ENCODE measurements at places on chromosomes 5 and 9.

DNA sequence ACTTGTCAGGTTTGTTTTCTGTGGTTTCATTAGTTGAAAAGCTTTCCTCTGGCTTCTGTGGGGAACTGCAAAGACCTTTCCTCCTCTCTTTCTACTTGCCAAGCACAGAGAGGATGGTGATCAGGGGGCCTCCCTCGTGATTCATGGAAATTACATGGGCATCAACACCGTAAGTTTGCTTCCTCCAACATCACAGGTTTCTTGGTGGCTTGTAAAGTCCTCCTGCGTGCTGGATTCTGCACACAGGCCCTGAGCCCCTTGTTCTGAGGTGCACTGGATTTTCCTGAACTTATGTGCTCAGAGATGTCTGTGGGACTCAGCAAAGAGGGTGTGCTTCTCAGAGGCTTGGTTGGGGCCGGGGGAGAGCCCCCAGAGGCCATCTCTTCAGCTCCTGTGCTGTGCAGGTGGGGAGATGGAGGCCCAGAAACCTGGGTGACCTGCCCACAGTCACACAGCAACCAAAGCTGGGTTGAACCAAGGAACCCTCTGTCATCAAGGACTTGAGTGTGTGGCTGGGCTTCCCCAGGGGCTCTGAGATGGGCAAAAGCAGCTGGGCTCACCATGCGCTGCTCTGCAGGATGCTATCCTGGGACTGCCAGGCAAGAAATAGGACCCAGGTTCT lies 36.5 kb downstream of the RGS3 start:
- no peak for DNase-seq

GRCh38 chr5:125717209-125717608 lies 706.0 kb upstream of the GRAMD2B start:
- DNase-seq = no peak

DNA sequence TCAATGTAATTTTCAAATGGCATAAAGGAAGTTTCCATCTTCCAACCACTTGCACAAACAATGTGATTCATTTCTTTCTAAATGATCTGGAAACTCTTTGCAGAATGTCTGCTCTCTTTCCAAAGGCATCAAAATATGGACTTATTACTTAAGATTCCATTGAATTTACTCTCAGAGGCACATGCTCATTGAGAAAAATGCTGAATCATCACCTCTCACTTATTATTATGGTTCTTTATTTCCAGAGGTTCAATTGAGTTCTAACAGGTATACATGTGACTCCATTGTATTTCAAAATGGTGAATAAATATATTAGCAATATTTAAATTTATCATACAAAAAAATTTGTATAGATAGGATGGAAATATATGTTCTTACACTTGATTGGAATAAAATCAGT lies 1140.6 kb downstream of the EFNA5 start:
- no peak for DNase-seq

GRCh38 chr9:74496819-74497747 lies at the start of gene RORB:
RORB (plus strand) TSS chr9:74497335; CDS start chr9:74497977, 642 bp downstream.
- no peak for DNase-seq
